ENCODE measurements at places on chromosomes 7 and 10. TPM values are rescaled to one million over a fixed set of nuclear protein-coding genes. Genes with fewer than 3 reads are reported as not detected.

GRCh38 chr7:45173596-45174327, 16.2 kb downstream of the RAMP3 start:
- H3K27me3 ChIP-seq: peaks cover 23% of the 10 kb centered on the region
- peaks cover 2% of the 10 kb centered on the region for H3K4me1 ChIP-seq
- H3K27ac ChIP-seq: no peak overlapping the region
- H3K36me3 ChIP-seq: no peaks in the 10 kb centered on the region
- H3K4me3 ChIP-seq: no peak overlapping the region

Gene ZFAND2A
- 15.2 TPM for total RNA-seq

DNA sequence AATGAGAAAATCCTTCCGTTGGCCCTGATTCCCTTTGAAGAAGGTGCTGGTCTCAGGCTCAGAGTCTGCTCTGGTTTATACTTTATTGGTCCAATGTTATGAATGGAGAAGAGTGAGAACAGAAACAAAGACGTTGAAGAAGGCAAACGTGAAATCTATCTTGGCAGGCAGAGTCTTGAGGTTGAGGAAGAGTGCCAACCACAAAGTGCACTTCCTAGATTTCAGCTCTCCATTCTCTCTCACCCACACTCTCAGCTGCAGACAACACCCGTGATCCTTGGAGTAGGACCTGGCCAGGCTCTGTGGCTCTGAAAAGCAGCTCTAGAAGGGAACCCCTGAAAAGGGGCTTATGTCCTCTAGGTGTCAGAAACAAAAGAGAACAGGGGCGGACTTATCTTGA, 128.9 kb upstream of the PLXNA4 start:
- no peak overlapping the region for H3K27ac ChIP-seq
- peaks cover 1% of the 10 kb centered on the region for H3K27me3 ChIP-seq
- no peak for DNase-seq
- no peaks in the 10 kb centered on the region for H3K36me3 ChIP-seq
- H3K4me1 ChIP-seq: no peaks in the 10 kb centered on the region

GRCh38 chr7:155584261-155584660, 37.9 kb upstream of the CNPY1 start:
- peaks cover 63% of the 10 kb centered on the region for H3K27me3 ChIP-seq
- H3K4me3 ChIP-seq: no peak overlapping the region
- no peaks in the 10 kb centered on the region for H3K36me3 ChIP-seq
- DNase-seq: peak; percentile 58
- H3K27ac ChIP-seq: no peak overlapping the region

- no peaks in the 10 kb centered on the region for H3K36me3 ChIP-seq
- no peak overlapping the region for H3K4me3 ChIP-seq
Measured at GRCh38 chr7:47604496-47604890, 22.6 kb upstream of the TNS3 start.

DNA sequence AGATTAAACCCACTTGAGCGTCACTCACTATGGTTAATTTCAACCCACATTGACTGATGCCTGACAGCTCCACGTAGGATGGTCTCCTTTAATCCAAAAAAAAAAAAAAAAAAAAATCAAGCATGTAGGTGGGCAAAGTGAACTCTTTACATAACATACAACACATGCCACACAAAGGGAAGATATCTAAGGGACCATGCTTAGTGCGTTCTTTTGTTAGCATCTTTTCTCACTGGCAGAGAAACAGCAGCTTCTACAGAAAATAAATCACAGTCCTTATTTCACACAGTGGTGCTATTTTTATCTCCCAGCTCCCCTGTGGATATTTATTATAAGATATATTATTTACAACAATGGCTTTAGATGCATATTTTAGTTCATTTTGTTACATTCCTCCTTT, 652.0 kb upstream of the CELF2 start:
- H3K27ac ChIP-seq: no peak overlapping the region
- no peak overlapping the region for H3K4me3 ChIP-seq
- no peaks in the 10 kb centered on the region for H3K36me3 ChIP-seq
- peaks cover 5% of the 10 kb centered on the region for H3K4me1 ChIP-seq
- no peak for DNase-seq

GRCh38 chr7:20721086-20721810, 65.4 kb downstream of the SP8 start:
- no peaks in the 10 kb centered on the region for H3K36me3 ChIP-seq
- H3K4me1 ChIP-seq: no peaks in the 10 kb centered on the region
- H3K27me3 ChIP-seq: no peaks in the 10 kb centered on the region
- no peak overlapping the region for H3K4me3 ChIP-seq
- no peak overlapping the region for H3K27ac ChIP-seq

GRCh38 chr10:35398908-35399307, 62.6 kb downstream of the CCNY start:
- no peak for DNase-seq
- H3K4me1 ChIP-seq: peaks cover 42% of the 10 kb centered on the region
- H3K27ac ChIP-seq: peak overlapping the region; percentile 3

DNA sequence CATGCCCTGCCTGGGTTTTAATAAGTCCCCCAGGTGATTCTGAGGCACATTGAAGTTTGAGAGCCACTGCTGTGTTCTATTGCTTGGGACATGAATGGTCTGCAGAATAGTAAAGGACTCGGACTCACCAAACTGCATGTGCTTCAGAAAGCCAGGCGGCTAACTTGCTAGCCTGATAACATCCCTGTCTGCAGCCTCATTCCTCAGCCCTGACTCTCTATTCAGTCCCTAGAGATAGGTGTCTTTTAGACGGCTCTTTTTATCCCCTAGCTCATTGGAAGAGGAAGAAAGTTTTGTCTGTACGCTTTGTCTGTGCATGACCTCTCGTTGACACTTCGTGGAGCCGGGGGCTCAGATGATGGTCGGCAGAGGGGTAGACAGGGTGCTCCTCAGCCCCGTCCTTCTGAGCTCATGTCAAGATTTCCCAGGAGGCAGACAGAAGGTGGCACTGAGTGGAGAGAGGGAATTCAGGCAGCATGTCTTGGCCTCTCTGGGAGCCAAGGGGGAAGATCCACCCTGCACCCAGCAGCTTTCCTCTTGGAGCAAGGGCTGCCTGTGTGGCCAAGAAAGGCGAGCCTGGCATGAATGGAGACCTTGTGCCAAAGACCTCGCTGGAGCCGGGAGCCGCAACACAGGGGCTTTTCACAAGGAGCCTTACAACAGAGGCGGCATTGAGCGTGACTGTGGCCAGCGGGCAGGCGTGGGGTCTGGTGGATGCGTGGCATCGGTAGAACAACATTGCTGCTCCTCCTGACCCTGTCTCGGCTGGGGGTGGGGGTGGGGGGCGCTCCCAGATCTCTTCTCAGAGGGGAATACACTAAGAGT, 51.1 kb upstream of the PODXL start:
- no peak for DNase-seq
- peaks cover 2% of the 10 kb centered on the region for H3K36me3 ChIP-seq
- H3K27ac ChIP-seq: no peak overlapping the region
- H3K27me3 ChIP-seq: peaks cover 21% of the 10 kb centered on the region
- H3K4me3 ChIP-seq: no peak overlapping the region

- peaks cover 16% of the 10 kb centered on the region for H3K4me1 ChIP-seq
- H3K36me3 ChIP-seq: no peaks in the 10 kb centered on the region
- H3K4me3 ChIP-seq: no peak overlapping the region
- no peak overlapping the region for H3K27ac ChIP-seq
- no peak for DNase-seq
Measured at GRCh38 chr10:44463511-44464121, 78.7 kb upstream of the CXCL12 start.

DNA sequence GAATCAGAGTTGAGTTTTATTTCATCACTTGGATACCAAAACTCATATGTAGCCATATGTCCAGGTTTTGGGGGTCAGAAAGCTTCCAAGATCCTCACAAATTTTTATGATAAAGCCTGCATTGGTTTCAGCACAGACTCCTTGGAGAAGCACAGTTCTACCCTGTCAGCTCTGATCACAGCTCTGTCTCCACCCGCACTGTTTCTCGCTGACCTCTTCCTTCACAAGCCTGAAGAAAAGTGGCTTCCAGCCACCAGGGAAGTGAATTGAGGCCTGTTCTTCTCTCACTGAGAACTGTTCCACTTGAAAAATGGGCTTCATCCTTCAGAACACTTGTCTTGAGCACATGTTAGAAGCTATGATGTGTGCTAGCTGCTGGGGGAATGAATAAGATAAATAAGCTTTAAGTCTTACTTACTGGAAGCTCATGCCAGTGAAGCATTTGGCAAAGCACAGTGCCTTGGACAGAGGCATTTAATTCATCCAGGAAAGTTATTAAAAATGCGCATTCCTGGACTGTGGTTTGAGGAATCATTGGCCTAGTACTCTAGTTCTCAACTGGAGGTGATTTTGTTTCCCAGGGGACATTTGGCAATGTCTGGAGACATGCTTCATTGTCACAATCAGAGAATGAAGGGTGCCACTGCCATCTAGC, 133.6 kb downstream of the BMPER start:
- no peak for DNase-seq
- H3K27ac ChIP-seq: no peak overlapping the region
- H3K4me1 ChIP-seq: peaks cover 7% of the 10 kb centered on the region
- no peaks in the 10 kb centered on the region for H3K27me3 ChIP-seq
- no peaks in the 10 kb centered on the region for H3K36me3 ChIP-seq

DNA sequence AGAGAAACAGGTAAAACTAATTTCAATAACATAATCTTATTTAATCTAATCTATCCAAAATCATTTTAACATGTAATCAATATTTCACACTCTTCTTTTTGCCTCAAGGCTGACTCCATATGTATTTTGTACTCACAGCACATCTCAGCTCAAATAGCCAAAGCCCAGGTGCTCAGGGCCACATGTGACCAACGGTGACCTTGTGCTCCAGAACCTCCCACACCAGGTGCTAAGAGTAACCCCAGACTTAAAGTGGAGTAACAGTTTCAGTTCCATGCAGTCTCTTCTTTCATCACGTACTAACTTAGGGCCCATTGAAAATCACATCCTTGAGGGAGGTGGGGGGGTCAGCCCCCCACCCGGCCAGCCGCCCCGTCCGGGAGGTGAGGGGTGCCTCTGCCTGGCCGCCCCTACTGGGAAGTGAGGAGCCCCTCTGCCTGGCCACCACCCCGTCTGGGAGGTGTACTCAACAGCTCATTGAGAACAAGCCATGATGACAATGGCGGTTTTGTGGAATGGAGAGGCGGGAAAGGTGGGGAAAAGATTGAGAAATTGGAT, 47.3 kb downstream of the NCAPG2 start:
- H3K27ac ChIP-seq: peak overlapping the region; percentile 22
- H3K4me3 ChIP-seq: no peak overlapping the region
- peaks cover 11% of the 10 kb centered on the region for H3K4me1 ChIP-seq
- peaks cover 7% of the 10 kb centered on the region for H3K36me3 ChIP-seq

GRCh38 chr10:44393834-44394547, 9.1 kb upstream of the CXCL12 start:
- H3K27ac ChIP-seq: no peak overlapping the region
- no peak overlapping the region for H3K4me3 ChIP-seq
- H3K4me1 ChIP-seq: peaks cover 11% of the 10 kb centered on the region
- peaks cover 27% of the 10 kb centered on the region for H3K27me3 ChIP-seq

GRCh38 chr10:6928586-6928985, 348.5 kb upstream of the PRKCQ start:
- H3K4me1 ChIP-seq: peaks cover 51% of the 10 kb centered on the region
- DNase-seq: no peak
- H3K27me3 ChIP-seq: no peaks in the 10 kb centered on the region

Gene PLEKHA1
- 69.8 TPM for total RNA-seq

DNA sequence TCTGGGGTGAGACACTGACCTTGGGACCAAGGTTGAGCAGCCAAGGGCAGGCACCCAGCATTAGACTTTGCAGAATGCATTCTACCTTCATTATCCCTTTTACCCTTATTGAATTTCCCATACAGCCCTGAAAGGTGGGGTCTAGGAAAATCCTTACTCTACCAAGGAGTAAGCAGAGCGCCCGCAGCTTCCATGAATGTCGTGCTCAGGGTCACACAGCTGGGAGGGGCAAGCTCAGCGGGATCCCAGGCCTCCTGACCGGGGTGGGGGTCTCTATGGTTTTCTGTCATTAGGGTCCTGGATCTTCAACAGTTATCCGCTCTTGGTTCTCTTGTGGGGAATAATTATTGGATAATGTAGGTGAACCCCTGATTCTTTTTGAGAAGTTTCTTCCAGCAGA, 30.7 kb upstream of the BTBD16 start:
- no peaks in the 10 kb centered on the region for H3K4me1 ChIP-seq
- peaks cover 34% of the 10 kb centered on the region for H3K36me3 ChIP-seq

DNA sequence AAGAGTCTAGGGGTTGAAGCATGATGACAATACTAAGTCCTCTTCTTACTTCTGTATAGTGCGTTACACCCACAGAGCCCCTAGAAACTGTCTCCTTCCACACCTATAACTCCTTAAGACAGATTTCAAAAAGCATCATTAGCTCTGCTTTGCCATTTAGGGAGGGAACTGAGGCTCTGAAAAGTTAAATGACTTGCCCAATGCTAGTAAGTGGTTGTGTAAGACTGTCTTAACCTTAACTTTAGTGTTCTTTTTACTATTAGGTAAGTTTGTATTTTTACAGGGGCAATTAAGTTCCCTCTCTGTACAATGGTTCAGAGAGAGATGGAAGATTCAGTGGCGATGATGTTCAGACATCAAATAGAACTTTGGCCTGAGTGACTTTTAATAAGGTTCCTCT, 72.7 kb upstream of the ASAH2 start:
- H3K4me1 ChIP-seq: peaks cover 37% of the 10 kb centered on the region
- H3K27me3 ChIP-seq: no peaks in the 10 kb centered on the region
- H3K27ac ChIP-seq: no peak overlapping the region
- no peak for DNase-seq

- H3K4me1 ChIP-seq: peaks cover 81% of the 10 kb centered on the region
- H3K27me3 ChIP-seq: no peaks in the 10 kb centered on the region
- no peak overlapping the region for H3K4me3 ChIP-seq
- DNase-seq: peak; percentile 69
- H3K27ac ChIP-seq: peak overlapping the region; percentile 74
- H3K36me3 ChIP-seq: peaks cover 8% of the 10 kb centered on the region
Measured at GRCh38 chr10:79405221-79405994, 40.0 kb downstream of the ZCCHC24 start.

GRCh38 chr7:12861070-12861469, 173.6 kb downstream of the ARL4A start:
- H3K4me3 ChIP-seq: no peak overlapping the region
- H3K27ac ChIP-seq: no peak overlapping the region
- H3K36me3 ChIP-seq: no peaks in the 10 kb centered on the region
- H3K4me1 ChIP-seq: peaks cover 6% of the 10 kb centered on the region
- no peak for DNase-seq

Gene CHCHD1
- 14.8 TPM for total RNA-seq

DNA sequence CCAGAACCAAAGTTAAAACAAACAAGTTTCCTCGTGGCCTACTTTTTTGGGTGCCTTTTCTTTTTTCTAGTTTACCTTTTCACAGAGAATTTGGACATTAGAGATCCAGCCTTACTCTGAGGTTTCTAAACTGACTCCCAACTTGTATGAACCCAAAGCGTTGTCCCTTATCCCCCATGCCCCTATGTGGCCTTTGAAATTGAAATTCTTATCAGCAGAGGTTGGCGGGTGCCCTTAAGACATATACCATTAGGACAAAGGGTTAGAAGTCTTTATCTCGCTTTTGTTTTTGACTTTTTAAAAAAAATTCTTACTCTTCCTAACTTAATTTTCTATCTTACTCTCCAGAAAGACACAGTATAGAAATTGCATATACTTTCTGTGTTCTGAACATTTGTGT, 76.3 kb upstream of the C7orf33 start:
- no peak overlapping the region for H3K27ac ChIP-seq
- H3K4me1 ChIP-seq: no peaks in the 10 kb centered on the region
- no peak overlapping the region for H3K4me3 ChIP-seq
- no peaks in the 10 kb centered on the region for H3K36me3 ChIP-seq
